Stimulated activated CD8-positive, alpha-beta memory T cell treated with anti-CD3 and anti-CD28 coated beads, Interleukin-2, amount 100 ng/mL, for 1 hour (primary cell): ENCODE measurements at places on chromosomes 4 and X.

DNA sequence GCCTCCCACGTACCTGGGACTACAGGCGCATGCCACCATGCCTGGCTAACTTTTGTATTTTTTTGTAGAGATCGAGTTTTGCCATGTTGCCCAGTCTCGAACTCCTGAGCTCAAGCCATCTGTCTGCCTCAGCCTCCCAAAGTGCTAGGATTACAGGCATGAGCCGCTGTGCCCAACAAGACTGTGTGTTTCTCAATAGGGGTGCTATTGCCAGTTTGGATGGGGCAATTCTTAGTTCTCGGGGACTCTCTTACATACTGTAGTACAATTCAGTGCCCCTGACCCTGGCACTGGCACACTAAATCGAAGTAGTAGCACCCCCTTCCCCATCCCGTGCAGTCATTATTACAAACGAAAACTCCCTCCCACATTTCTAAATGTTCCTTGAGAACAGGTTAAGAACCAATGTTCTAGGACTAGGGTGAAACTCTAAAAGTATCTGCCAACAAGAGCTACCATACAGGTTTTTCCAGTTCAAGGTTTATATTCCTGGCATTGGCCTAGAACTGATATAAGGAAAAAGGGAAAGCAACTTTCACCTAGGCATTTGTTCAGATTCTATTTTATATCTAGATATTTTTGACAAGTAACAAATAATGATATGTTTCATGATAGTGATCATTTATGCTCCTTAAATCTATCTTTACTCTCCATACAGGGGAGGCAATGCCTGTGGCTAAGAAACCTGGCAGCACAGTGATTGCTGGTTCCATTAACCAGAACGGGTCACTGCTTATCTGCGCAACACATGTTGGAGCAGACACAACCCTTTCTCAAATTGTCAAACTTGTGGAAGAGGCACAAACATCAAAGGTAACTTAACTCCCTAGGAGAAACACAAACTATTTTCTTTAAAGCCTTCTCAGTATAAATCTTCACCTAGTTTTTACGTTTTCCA is 50.4 kb upstream of the PGAM4 start:
- no peak for DNase-seq

- DNase-seq = no peak
Measured at GRCh38 chrX:11551151-11551550, 114.6 kb downstream of the ARHGAP6 start.

- DNase-seq = no peak
Measured at GRCh38 chr4:89538171-89538570, 230.6 kb upstream of the GPRIN3 start.

GRCh38 chr4:94177822-94178221 is 29.8 kb upstream of the SMARCAD1 start:
- DNase-seq = no peak

- DNase-seq = no peak
Measured at GRCh38 chrX:151702741-151703340, 7.6 kb downstream of the PRRG3 start.

DNA sequence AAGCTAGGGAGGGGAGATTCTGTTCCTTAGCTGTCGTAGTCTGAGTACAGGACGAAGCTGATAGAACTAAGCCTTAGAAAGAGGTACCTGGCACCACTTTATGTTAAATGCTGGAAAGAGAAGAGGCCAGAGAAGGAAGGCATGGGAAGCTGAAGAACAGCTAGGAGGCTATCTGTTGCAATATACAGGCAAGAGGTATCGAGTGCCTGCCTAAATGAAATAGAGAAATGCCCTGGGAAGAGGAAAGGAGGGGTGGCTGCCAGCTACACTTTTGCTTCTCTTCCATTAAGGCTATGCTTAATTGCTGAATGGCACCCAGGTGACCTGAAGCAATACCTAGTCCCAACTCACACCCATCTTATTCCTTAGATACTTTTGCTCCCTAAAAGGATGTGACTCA is 380.4 kb upstream of the FGF13 start:
- no peak for DNase-seq

DNA sequence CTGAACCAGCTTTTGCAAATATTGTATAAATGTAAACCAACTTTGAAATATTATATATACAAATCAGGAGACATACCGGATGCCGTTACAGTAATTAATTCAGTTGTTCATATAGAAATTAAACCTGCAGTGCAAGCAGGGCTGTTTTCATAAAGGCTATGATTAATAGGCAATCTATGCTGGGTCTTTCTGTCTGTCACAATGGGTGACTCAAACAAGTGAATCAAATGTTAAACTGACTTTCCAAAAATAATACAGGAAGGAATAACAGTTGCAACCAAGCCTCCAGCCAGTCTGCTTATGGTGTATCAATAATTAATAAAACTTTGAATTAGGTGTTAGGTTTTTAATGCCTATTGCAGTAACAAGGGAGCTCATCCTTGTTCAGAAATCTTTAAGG is 43.9 kb downstream of the GABRB1 start:
- no peak for DNase-seq

GRCh38 chr4:13844740-13845139 is 217.2 kb upstream of the BOD1L1 start:
- DNase-seq = no peak

- no peak for DNase-seq
Measured at GRCh38 chr4:136800248-136800647, 732.0 kb downstream of the PCDH18 start.

DNA sequence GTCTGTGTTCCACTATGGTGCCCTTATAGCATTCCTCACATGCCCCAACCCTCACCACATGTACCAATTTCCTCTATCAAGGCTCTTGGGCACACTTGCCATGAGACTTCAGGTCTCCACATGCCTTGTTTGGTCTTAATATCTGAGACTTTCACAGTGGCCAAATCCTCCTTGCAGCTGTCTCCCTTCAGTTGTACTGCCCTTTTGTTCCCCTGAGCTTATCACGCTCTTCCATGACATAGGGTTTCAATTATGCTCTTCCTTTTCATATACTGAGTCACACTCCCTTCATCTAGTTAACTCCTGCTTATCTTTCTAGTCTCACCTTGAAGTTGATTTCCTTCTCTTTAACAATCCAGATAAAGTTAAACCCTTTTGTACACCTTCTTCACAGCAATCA is 212.9 kb downstream of the PDHA2 start:
- no peak for DNase-seq
